ENCODE measurements at places on chromosomes 5 and 9.

DNA sequence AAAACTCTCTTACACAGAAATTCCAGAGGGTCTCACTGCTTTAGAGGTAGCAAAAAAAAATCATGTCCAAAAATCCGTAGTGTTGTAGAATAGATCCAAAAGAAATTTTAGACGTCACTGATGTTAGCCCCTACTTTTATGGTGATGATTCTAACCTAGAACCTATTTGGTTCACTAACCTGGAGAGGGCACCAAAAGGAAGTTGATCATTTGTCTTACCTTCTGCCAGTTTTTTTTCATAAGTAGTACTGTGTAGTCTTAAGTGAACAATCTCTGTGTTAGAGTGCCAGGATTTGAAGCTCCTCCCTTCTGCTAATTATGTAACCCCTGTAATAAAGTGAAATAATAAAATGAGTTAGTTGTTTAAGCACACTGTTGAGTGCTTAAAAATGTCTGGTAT lies 215.2 kb downstream of the SMARCA2 start:
- DNase-seq = no peak

DNA sequence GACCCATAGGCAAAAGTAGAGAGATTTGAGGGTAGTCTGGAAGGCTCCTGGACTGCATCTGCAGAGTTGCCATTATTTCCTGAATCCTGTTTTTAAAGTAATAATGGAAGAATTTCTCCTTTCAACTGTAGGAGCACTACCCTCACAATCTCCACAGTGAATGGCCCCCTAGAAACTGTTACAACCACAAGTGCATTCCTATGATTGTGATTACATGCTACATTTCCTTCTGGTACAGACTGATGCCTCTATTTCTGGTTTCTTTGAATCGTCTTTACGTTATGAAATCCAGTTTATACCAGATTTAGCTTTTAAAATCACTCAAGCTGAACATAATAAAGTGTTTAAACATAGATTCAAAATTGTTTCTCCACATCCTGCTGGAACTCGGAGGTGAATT lies 49.4 kb downstream of the FRMPD1 start:
- no peak for DNase-seq

DNA sequence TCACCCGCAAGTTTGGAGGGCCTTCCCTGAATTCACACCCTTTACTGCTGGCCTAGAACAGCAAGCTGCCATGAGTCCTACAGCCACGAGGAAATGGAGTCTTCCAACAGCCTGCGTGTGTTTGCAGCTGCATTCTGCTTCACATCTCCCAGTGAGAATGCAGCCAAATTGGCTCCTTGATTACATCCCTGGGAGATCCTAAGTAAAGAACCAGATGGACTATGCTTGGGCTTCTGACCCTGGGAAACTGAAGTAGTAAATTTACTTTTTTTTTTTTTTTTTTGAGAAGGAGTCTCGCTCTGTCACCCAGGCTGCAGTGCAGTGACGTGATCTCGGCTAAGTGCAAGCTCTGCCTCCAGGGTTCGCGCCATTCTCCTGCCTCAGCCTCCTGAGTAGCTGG lies 617.0 kb upstream of the CDH18 start:
- DNase-seq = no peak

- DNase-seq = no peak
Observed at GRCh38 chr9:71352837-71353236, 231.4 kb upstream of the TRPM3 start.

DNA sequence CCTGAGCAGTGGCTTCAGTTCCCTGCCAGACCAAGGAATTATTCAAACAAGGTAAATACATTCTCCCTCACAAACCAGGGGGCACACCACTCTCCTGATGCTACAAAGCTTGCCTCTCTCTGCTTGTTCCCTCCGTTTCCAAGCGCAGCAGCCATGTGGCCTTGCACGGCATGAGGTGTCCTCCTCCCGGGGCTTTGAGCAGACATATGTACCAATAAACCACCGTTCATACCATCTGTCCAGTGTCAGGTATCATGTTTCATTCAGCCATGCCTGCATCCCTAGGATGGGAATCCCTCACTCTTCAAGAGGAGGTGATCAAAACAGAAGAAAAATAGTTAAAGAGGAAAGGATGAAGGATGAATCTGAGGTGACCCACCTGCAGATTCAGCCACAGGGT lies 282.7 kb downstream of the ENC1 start:
- no peak for DNase-seq

GRCh38 chr5:107431998-107432397 lies 238.7 kb downstream of the EFNA5 start:
- DNase-seq = peak; percentile 61

DNA sequence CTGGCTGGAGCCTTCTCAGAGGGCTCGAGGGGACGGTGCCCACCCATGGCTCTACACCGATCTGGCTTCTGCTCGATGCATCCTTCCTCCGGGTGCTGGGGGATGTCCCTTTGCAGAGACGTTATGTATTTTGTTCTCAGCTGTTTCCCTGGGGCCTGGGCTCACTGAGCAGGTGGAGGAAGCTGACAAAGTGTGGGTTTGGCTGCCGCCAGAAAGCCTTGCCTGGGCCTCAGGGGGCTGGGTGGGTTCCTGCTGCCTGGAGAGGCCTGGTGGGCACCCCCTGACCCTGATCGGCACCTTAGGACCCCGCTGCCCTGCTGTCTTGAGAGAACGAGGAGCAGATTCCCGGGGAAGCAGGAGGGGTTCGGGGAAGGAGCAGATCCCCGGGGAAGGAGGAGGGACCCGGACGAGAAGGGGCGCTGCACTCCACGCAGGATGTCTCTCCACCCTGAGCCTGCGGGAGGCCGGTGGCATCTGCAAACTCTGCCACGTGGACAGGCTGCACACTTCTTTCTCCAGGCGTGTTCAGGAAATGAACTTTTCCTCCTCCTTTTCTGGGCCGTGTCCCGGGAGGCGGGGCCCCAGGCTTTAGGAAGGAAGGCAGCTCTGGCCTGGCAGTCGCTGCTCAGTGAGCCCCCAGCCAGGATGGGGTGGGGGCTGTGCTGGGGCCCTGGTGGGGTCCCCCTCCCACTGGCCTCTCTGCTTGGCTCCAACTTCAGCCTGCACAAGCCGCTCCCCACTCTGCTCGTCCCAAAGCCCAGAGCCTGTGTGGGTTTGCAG lies 148.9 kb downstream of the RXRA start:
- peak; percentile 81 for DNase-seq

DNA sequence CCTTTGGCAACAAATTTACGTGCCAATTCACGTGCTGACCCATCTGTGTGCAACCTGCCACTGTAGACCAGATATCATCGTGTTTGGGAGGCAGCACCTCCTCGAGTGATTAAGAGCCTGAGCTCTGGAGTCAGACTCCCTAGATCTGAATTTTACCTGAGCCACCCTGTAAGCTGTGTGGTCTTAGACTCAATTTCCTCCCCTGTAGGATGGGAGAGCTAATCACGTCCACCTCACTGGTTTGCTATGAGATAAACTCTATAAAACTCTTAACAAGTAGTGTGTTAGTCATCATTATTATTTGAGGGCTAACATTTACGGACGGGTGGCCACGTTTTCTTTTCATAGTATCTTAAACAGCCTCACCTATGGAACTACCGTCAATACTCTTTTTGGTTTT lies 220.0 kb upstream of the ADAMTSL1 start:
- DNase-seq = no peak

DNA sequence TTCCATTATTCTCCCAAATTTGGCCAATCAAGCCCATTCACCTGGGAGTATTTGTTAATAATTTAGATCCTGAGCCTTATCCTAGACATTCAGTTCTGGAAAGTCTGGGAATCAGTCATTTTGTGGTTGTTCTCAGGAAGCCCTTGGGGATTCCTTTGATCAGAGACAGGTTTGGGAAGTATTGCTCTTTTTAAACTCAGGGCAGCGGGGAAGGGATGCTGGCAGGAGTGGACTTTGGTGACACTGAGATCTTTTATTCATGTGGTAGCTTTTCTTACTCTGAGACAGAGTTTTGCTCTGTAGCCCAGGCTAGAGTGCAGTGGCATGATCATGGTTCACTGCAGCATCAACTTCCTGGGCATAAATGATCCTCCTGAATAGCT lies 586.9 kb downstream of the RAB3C start:
- DNase-seq = no peak

DNA sequence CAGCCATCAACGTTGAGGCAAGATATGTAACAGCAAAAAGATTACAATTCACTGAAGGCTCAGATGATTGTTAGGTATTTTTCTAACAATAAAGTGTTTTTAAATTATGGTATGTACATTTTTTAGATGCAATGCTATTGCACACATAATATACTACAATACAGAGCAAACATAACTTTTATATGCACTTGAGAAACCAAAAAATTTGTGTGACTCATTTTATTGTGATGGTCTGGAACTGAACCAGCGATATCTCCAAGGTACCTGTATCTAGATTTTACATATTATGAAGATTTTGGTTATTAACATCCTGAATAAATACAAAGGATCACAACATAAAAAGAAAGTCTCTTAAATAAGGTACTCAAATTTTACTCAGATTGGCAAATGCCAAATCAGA lies 41.3 kb downstream of the TBCA start:
- no peak for DNase-seq

DNA sequence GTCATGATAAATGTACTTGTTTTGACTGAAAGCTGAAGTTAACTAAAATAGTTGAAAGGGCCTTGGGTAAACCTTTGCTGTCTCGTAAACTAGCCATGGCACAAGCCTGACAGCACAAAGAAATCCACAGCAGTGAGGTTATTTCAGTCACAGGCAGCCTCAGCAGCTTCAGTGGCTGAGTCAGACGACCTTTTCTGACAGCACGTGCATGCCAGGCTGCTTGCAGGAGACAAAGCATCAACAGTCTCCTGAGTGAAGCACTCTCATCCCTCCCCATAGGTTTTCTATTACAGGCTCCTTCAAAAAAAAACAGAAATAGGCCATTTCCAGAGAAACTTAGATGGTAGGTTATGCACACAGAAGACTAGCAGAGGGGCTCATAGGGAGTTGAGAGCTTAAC lies 34.6 kb downstream of the OXCT1 start:
- peak; percentile 90 for DNase-seq

DNA sequence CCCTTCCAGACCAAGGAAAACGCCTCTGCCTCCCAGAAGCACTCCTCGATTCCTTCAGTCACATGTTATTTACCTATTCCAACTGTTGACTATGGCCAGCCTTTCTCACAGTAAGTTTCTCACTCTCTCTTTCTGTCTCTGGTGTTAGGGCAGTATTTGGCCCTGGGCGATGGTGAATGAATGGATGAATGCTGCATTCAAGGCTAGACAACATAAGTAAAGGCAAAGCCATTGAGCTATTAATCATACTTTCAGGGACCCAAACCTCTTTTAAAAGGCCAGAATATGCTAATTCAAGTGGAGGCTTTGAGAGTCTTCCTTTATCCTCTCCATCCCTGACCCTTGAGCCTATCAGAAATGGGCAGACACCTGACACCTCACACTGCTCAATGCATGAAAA lies 78.5 kb downstream of the SEC61B start:
- DNase-seq = no peak

- DNase-seq = no peak
Observed at GRCh38 chr5:148414833-148415232, 31.1 kb downstream of the FBXO38 start.

GRCh38 chr5:150593996-150594395 lies 46.5 kb upstream of the SYNPO start:
- no peak for DNase-seq

DNA sequence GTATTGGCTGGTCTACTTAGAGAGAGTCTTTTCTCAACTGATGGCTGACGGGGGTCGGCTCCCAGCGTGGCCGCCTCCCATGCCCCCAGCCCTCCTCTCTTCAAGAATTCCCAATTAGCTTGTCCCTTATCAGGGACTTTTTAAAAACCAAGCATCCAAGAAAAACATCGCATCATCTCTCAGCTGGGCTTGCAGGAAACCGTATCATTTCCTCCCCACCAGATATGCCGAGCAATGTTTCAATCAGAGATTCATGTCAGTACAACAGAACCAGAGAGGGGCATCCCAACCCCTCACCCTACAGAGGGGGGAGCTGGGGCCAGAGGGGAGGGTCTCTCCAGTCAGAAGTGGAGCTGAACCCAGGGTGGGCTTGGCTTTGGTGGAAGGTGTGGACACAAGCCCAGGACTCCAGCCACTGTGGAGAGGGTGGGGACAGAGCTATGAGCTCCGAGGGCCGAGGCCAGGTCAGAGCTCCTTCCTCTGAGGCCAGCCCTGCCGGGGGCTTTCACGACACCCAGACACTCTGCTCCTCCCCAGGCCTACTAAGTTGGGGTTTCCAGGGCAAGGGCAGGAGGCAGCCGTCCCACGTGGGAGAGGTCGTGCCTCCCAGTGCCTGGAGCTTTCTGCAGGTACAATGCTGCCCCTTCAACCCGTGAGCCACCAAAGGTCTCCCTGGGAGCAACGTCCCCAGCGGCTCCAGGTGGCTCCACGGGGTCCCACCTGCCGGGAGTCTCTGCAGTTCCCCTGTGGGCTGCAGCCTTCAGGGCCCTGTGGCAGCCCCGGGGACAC lies 39.0 kb upstream of the TMEM250 start:
- no peak for DNase-seq

DNA sequence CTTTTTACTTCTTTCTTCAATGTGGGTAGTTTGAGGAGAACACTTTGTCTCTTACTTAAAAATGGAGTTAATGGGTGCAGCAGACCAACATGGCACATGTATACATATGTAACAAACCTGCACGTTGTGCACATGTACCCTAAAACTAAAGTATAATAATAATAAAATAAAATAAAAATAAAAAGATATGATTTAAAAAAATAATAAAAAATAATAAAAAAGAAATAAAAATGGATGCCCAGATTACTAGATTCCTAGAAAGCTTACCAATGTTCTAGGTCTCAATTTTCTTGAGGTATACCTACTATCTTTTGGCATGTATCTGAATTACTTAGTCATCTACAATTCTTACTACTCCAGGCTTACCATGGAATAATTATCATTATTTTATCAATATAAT lies 2001.6 kb upstream of the CDH9 start:
- DNase-seq = no peak

DNA sequence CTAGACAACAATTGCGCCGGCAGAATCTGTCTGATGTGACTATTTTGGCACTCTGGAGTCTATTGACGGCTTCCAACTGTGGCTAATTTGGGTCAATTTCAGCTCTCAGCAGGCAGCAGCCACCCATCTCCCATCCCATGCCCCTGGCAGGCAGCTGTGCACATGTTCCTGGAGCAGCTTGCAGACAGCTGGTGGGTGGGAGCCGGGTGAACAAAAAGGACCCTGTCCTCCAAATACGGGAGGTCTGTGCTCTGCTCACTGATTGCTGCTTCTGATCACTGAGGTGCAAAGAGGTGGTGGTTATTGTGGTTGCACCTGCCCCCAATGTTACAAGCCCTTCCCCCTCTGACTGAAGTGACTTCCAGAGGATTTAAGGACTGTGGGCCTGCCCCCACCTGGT lies 45.0 kb upstream of the N4BP3 start:
- DNase-seq = no peak

GRCh38 chr5:90461288-90461687 lies 13.3 kb downstream of the MBLAC2 start:
- no peak for DNase-seq

- peak; percentile 56 for DNase-seq
Observed at GRCh38 chr9:100602342-100602801, 24.5 kb downstream of the CAVIN4 start.

Measured in EL (cell line).